ENCODE measurements at places on chromosomes 12 and 14.

GRCh38 chr14:51479584-51480325, 172.0 kb upstream of the FRMD6 start:
- no peak for DNase-seq

DNA sequence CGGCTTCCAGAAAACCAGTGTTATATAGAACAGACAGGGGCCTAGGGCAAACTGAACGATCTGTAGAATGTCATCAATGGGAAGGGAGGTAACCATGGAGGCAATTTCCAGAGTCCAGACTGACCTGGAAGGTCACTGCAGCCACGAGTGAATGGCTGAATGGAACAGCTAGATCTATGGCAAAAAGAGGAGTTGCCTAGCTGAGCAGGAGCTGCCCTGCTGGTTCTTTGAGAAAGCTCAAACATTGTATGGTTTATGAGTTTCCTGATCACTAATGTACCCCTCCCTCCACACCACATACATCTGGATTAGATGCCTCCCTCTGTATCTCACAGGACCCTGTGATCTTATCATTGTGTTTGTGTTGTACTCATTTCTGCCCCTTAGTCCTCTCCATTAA, 1.0 kb upstream of the RERG start:
- no peak for DNase-seq

GRCh38 chr12:41409628-41410027, 221.5 kb downstream of the PDZRN4 start:
- no peak for DNase-seq

DNA sequence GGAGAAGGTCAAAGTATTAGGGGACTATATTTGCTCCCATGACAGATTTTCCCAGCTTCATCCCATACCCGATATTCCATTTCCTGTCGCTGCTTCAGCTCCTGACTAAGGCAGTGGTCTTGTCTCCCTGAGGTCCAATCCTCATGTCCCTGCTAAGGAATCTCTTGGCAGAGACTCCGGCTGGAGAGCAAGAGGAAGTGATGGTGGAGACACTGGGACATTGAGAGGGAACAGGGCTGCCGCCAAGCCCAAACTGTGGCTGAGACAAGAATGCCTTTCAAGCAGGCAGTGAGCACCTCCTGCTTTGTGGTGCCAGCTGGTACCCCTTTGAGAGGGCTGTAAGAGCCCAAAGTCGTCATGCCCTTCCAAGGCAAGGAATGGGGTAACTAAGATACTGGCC, 5.5 kb downstream of the SP7 start:
- DNase-seq, result no peak

GRCh38 chr12:107967170-107967569, 161.9 kb upstream of the WSCD2 start:
- no peak for DNase-seq

DNA sequence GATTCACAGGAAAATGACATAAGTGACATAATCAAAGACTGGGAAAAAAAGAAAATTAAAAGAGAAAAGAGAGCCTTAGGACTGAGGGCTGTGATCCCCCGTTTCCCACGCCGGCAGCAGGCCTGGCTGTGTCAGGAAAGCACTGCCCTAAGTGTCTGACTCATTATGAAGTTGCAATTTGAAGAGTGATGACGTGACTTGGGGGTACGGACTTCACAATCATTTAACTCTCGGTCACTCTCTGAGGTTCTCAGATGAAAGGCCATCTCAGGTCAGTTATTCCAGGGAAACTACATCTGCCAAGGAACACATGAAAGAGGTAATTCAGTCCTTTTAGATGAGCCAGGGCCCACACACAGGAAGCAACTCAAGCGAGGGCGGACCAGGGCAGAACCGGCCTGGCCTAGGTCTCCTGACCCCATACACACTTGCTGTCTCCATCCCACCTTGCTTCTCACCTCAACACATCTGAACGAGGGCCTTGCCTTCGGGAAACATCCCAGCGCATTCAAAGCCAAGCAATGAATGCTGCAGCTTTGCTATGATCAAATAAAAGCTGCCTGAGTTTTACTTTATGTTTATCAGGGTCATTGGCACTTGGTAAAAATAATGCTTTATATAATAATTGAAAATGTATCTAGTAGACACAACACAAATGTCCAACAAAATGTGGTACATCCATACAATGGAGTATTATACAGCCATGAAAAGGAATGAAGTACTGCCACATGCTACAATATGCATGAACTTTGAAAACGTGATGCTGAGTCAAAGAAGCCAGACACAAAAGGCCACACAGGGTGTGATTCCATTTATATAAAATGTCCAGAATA, 2.7 kb downstream of the SSH1 start:
- no peak for DNase-seq

Measured in stimulated activated CD4-positive, alpha-beta T cell treated with anti-CD3 and anti-CD28 coated beads, Interleukin-1b, Interleukin-23, amount 100 ng/mL, for 24 hours (primary cell).